ENCODE measurements at places on chromosomes 2 and 18. TPM values are rescaled to one million over a fixed set of nuclear protein-coding genes. Genes with fewer than 3 reads are reported as not detected.

- H3K4me1 ChIP-seq = peaks cover 68% of the 10 kb centered on the region
- peak overlapping the region; percentile 75 for H3K4me3 ChIP-seq
- no peak overlapping the region for H3K27ac ChIP-seq
- peak; percentile 8 for DNase-seq
- no peaks in the 10 kb centered on the region for H3K36me3 ChIP-seq
- peaks cover 81% of the 10 kb centered on the region for H3K27me3 ChIP-seq
These were observed 588 bp downstream of the OTX1 start for GRCh38 chr2:63051042-63051794.

DNA sequence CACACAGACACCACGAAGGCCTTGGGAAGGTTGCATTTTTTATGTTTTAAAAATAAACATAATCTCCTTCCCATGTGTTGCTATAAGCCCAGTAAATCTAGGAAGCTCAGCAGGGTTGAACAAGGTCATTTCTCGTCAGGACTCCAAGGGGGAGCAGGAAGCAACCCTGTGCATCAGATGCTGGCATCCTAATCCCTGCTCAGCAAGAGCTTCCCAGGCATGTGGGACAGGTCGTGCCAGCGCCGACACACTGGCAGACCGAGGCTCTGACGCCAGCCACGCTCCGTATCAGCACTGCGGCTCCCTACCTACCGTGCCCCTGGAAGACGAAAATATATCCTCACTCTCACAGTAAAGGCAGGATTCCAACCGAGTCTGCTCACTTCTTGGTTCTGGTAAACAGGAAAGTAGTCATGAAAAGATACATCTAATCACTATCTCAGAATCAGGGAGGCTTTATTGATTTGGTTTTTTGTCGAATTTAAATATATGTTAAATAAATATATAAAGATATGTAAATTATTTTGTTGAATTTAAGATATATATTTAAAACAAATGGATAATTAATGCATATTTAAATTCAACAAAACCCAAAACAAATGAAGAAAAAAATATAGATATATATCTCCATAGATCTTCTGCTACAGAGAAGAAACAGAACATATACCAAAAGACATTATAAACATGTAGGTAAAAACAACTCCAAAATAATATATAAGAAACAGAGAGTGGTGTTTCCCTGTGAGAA lies 61.4 kb downstream of the TXNL1 start:
- no peak for DNase-seq
- H3K4me3 ChIP-seq = no peak overlapping the region
- no peaks in the 10 kb centered on the region for H3K36me3 ChIP-seq
- H3K27ac ChIP-seq = no peak overlapping the region

DNA sequence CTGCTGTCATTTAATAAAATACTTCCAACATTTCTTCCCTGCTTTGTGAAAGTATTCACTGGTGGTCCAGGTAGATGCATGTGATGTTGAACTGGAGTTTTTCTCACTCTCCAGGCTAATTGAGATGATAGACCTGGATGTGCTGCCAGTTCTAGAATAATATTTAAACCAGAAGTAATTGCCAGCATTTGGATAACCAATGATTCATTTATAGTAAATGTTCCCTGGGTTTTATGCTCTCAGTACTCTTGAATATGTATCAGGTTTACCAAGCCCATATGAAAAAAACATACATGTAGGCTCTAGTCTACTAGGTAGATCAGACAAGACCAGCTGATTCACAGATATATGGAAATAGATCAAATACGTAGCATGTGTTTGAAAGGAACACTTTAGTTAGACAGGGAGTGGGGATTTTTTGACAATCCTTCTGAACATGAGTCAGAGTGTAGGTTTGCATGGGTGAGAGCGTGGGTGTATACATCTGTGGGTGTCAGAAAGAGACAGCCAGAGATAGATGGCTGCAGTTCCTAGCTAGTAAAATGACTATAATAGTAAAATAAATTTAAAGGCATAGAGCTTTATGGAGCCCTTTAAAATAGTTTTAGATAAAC lies 115.1 kb downstream of the NAB1 start:
- no peaks in the 10 kb centered on the region for H3K27me3 ChIP-seq
- H3K36me3 ChIP-seq = no peaks in the 10 kb centered on the region
- no peak overlapping the region for H3K4me3 ChIP-seq
- peak; percentile 78 for DNase-seq

DNA sequence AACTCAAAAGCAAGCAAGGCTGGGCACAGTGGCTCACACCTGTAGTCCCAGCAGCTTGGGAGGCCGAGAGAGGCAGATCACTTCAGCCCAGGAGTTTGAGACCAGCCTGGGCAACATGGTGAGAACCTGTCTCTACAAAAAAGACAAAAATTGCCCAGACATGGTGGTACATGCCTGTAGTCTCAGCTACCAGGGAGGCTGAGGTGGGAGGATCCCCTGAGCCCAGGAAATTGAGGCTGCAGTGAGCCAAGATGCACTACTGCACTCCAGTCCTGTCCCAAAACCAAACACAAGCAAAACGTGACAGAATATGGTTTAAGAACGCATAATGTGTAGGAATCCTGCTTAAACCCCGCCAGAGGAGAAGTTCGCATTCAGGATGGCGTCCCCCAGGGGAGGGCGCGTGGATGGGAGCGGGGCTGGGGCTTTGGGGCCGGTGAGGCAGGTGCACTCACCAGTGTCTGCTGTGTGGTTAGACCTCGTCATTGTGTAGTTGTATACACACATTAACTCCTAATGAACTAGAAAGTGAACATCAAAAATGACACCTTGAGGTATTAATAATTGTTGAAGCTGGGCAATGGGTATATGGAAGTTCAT lies 5.4 kb downstream of the COLEC11 start:
- H3K4me3 ChIP-seq = no peak overlapping the region
- no peaks in the 10 kb centered on the region for H3K36me3 ChIP-seq
- H3K27ac ChIP-seq = no peak overlapping the region
- H3K27me3 ChIP-seq = peaks cover 1% of the 10 kb centered on the region
- no peak for DNase-seq
- H3K4me1 ChIP-seq = peaks cover 29% of the 10 kb centered on the region

- no peaks in the 10 kb centered on the region for H3K36me3 ChIP-seq
- H3K27me3 ChIP-seq = no peaks in the 10 kb centered on the region
- no peak for DNase-seq
- H3K4me3 ChIP-seq = no peak overlapping the region
- no peak overlapping the region for H3K27ac ChIP-seq
These were observed 178.6 kb downstream of the NEDD4L start for GRCh38 chr18:58222432-58223125.

SERPINB13 gene
- total RNA-seq = not detected

- H3K36me3 ChIP-seq = no peaks in the 10 kb centered on the region
- H3K4me3 ChIP-seq = no peak overlapping the region
- H3K4me1 ChIP-seq = no peaks in the 10 kb centered on the region
- DNase-seq = no peak
- no peak overlapping the region for H3K27ac ChIP-seq
These were observed 1666.2 kb upstream of the SLC39A10 start for GRCh38 chr2:193990868-193991267.

GRCh38 chr2:20416723-20417122 lies 30.2 kb upstream of the RHOB start:
- no peaks in the 10 kb centered on the region for H3K4me1 ChIP-seq
- peaks cover 5% of the 10 kb centered on the region for H3K27me3 ChIP-seq
- no peaks in the 10 kb centered on the region for H3K36me3 ChIP-seq
- DNase-seq = no peak

- peaks cover 12% of the 10 kb centered on the region for H3K4me1 ChIP-seq
- no peaks in the 10 kb centered on the region for H3K36me3 ChIP-seq
- H3K4me3 ChIP-seq = peak overlapping the region; percentile 72
- peaks cover 59% of the 10 kb centered on the region for H3K27me3 ChIP-seq
These were observed 1.3 kb downstream of the ZNF521 start for GRCh38 chr18:25350489-25351251.

DNA sequence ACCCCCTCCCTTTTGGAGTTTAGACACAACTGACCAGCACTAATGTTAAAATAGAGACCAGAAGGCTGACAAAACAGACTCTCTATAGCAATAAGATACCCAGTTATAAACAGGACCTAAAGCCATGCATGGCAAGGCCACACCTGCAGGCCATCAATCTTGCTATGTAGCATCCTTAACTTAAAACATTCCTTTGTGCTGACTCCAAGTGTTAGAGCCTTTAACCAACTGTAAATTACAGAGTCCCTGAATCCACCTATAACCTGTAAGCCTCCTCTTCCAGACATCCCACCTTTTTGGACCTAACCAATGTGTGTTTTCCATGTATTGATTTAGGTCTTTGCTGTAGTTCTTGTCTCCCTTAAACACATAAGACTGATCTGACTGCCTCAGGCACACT lies 17.9 kb downstream of the ANKMY1 start:
- H3K4me1 ChIP-seq = peaks cover 6% of the 10 kb centered on the region
- H3K36me3 ChIP-seq = peaks cover 48% of the 10 kb centered on the region
- no peak overlapping the region for H3K4me3 ChIP-seq
- no peak overlapping the region for H3K27ac ChIP-seq

DNA sequence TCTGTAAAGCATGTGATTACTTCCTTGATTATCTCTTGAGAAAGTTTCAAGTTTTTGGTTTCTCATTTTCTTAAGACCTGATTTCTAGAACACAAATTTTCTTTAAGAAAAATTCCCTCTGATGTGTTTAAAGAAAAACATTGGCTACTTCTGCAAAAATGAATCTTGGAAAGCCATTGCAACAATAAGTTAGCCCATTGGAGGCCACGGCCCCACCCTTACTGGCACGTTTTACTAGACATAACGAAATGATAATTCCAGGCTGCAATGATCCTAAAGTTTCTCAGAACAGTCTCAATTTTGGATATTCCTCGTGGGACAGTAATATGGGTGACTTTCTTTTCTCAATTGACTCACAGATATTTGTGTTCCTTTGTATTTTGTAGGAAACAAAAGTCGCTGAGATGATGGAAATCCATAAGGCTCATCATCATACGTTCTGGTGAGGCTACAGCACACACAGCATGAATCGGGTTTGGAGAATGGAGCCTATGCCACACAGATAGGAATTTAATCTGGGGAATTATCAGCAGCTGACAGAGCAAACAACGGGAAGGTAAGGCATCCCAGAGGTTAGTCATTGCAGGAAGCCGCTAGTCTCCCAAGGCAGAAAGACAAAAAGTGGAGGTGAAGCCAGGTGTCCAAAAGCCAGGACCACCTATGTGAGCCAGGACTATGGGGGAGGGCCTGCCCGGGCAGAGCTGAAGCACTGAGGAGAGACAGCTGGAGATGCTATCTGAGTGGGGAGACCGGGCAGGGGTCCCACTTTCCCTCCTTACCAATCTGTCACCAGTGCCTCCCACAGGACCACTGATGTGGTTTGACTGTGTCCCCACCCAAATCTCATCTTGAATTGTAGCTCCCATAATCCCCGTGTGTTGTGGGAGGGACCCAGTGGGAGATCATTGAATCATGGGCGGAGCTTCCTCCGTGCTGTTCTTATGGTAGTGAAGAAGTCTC lies 35.9 kb downstream of the SOWAHC start:
- H3K27ac ChIP-seq = no peak overlapping the region
- peaks cover 20% of the 10 kb centered on the region for H3K27me3 ChIP-seq
- no peak overlapping the region for H3K4me3 ChIP-seq
- DNase-seq = no peak
- H3K36me3 ChIP-seq = no peaks in the 10 kb centered on the region

DNA sequence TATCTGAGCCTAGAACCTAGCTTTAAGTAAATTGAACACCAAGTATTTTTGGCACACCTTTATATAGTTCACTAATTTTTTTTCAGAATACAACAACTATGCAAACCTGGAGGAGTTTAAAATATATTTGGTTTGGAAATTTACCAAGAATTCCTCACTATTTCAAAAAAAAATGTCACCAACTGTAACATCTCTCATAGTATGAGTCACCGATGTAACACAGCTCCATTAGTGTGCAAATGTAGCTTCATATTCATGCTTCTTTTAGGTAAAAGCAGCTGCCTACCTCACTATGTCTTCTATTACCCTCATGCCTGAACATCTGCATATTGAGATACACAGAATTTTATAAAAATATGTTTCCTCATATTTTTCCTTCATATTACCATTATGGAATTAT lies 80.5 kb downstream of the NRXN1 start:
- DNase-seq = no peak
- no peaks in the 10 kb centered on the region for H3K27me3 ChIP-seq
- H3K36me3 ChIP-seq = no peaks in the 10 kb centered on the region
- H3K4me3 ChIP-seq = no peak overlapping the region
- H3K4me1 ChIP-seq = no peaks in the 10 kb centered on the region

CTLA4 gene
- total RNA-seq = 69.7 TPM

GRCh38 chr2:48287976-48288375 lies 242.0 kb upstream of the STON1 start:
- no peak for DNase-seq
- peaks cover 6% of the 10 kb centered on the region for H3K4me1 ChIP-seq
- H3K27me3 ChIP-seq = no peaks in the 10 kb centered on the region

ACMSD gene
- total RNA-seq = not detected
